ENCODE measurements at places on chromosomes 4 and X.

DNA sequence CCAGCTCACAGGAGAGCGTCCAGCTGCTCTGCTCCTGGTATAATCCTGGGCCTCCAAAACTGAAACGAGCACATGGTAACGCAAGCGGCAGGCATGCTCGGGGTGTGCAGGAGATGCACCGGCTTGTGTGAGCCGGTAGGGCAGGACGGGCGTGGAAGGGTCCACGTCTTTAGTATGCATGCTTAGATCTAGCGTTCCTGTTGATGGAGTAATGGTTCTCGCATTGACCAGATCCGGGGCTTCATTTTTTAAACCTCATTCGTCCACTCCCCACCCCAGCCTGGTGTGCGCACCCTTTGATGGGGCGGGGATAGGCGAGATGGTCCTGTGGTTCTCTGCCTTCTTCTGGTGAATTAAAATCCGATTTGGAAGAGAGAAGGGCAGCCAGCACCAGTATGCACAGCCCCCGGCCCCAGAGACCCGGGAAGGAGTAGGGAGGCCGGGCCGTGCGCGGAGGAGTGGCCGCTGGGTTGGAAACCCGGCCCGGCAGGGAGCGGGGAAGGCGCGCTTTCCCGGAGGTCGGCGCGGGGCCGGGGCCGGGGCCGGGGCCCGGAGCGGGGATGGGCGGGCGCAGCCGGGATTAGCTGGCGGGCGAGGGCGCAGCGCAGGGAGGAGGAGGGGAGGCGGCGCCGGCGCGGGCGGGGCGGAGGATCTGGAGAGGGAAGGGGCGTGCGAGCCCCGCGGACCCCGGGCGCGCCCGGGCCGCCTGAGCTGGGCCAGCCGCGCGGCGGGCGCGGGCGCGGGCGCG is 39.9 kb downstream of the FAM149A start:
- DNase-seq, result peak; percentile 44

DNA sequence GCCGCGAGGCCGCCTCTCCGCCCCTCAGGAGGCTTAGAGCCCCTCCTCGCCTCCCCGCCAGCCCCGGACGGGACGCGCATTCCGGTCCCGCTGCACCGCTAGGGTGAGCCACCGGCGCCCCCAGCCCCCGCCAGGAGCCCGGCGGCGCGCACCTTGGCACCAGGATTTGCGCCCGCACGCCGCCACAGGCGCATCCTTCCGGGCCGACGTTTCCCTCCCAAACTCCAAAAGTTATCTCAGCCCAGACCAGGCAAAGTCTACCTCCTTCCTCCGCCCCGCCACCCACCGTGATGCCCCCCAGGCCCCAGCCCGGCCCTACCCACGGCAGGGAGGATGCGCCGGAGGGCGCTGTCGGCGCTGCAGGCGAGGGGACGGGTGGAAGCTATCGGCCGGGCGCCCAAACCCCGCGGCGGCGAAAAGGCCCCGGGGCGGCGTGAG is 538 bp downstream of the SCML2 start:
- DNase-seq, result peak; percentile 13

DNA sequence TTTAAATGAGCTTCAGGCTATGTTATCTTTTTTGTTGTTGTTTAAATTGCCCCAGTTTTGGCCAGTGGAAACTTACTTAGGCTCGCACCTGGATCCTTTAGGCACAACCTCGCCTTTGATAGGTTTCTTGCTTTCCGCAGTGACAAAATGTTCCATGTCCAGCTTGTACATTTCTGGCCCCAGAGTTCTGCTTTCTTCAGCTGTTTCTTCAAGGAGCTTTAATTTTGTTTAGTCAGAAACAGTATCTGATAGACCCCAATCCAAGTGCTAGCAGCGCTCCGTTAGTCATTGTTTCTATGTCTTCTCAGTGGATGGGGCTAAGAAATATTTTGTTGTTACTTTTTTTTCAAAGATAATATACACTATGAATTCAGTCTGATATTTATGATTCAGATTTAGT is 82.8 kb downstream of the STIM2 start:
- no peak for DNase-seq

DNA sequence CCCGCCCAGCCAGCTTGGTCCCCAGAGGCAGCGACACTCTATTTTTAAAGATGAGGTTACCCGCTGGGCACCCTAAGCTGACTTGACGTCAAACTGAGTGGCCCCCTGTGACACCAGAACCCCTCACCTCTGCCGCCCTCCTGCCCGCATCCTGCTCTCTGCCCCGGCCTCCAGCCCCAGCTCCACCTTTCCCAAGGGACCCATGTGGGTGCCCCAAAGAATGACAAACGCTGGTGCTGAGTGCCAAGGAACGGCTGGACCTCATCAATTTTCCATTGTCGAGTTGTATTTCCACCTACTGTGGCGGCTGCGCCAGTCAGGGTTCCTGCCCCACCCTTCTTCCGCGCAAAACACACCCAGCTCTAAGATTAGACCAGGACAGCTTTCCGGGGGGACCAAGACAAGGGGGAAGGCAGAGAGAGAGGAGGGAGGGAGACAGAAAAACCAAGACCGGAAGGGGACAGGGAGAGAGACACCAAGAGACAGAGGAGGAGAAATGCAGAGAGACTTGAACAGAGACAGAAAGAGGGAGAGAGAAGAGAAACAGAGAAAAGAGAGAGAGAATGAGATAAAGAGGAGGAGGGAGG is 2.0 kb downstream of the PRKX start:
- no peak for DNase-seq

DNA sequence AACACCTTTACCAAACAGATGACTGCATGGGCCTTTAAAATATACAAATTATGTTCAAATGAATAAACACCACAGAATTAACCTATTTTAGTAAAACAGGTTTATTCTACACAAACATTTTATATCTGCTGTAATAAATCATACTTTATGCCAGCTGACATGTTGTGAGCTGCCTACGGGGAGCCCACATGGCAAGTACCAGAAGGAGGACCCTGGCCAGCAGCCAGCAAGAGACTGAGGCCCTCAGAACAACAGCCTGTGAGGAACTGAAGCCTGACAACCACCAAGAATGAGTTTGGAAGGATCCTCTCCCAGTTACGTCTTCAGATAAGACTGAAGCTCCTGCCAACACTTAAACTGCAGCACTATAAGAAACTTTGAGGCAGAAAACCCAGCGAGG is 377.0 kb downstream of the PDGFC start:
- no peak for DNase-seq

DNA sequence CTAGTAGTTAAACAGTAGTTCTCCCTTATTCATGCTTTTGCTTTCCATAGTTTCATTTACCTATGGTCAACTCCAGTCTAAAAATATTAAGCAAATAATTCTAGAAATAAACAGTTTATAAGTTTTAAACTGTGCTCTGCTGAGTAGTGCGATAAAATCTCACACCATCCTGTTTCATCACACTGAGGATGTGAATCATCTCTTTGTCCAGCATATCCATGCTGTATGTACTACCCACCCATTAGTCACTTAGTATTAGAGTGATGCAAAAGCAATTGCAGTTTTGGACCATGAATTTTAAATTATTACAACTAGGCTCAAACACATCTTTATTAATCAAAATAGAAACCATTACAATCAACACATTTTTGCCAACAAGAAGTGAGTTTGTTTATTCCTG is 187.4 kb downstream of the TEX13C start:
- DNase-seq, result no peak

DNA sequence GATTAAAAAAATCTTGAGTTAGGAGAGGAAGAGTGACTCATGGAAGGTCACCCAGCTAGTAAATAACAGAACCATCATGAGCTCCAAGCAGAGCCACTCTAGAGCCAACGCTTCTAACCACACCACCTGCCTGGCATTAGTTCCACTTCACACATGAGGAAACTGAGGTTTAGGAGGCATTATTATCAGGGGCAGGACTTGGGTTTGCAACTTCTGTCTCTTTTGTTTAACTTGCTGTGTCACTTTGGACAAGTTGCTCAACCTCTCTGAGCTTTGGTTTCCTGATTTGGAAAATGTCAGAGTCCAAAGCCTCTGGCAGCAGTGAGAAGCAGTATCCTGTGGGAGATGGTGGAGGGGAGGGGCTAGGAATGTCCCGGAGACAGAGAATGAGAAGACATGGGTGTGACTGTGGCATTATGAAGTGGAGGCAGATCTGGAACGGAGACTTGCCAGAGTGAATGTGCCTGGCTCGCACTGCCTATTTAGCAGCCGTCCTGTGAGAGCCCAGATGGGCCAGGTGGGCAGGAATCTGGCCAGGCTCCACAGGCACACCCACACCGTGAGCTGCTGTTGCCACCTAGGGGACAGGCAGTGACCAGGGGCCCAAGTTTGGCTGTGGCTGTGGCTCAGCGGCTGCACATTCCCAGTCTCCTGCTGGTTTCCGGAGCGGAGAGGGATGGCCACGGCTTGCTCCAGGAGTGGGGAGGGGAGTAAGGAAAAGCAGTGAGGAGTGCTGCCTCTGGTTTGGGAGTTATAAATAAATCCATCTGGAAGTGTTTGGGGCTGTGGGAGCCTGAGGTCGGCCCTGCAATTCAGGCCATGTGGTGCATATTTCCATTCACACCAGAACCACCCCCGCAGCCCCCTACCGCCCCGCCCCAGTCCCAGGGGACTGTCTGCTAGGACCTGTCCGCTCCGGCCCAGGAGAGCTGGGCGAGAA is 93.4 kb downstream of the NHSL2 start:
- no peak for DNase-seq

DNA sequence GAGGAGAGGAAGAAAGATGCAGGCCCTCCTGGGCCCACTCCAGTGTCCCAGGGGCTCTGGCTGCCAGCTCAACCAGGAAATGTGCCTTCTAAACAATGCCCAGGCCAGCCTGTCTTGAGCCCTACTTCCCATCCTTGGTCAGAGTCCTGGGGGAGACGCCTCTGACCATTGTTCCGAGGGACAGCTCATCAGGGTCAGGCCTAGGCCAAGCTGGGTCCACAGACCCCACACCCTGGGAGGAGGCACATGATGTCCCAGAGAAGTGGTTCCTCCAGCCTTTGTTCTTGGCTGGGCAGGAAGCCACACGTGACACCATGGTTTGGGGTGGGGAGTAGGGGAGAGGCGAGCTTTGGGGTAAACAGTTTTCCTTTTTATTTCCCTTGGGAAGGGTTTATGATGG is 102.5 kb downstream of the EFNB1 start:
- no peak for DNase-seq

DNA sequence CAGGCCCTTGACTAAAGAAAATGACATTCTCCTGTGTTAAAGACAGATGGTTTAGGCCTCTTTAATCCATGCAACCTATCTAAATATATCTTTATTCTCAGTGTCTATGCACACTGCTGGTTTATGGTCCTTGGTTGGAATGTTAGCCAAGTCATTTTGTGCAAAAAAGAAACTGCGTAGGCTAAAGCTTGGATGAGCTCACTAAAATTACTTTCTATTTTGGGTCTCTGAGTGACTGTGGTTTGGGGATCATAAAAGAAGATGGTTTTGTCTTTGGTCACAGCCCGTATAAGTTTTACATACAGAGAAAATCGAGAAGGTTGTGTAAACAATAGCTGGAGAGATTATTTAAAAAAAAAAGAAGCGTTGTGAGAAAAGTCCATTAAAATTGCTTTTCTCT is 443.6 kb downstream of the UBE2NL start:
- DNase-seq, result no peak

DNA sequence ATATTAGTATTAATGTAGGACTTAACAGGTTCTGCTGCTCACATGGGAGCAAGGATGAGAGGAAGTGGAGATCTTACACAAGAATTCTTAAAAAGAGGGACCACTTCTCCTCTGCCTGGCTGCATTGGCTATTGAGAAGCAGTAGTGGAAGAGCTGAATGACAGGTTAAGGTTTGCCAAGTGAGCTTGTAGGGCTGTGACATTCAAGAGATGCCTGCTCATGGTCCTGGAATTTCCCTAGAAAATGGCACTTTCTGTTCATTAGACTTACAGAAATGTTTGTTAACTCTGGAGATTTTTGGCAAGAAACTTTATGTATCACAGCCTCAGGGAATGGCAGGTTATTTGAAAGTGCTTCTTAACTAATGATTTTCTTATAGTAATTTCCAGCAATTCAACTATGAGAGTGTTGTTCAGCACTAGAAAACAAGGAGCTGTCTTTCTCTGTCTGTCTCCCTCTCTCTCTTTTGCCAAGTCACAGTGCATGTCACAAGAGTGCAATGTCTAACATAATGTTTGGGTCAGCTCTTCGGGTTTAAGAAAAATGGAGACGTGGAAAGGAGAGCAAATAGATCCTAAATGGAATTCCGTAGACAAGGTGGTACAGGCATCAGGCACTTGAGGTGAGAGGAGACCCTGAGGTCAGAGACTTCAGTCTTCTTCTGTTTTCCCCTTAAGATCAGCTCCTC is 8.3 kb upstream of the NAP1L5 start:
- DNase-seq, result no peak

- no peak for DNase-seq
Measured at GRCh38 chr4:112589206-112589605, 47.5 kb downstream of the ZGRF1 start.

DNA sequence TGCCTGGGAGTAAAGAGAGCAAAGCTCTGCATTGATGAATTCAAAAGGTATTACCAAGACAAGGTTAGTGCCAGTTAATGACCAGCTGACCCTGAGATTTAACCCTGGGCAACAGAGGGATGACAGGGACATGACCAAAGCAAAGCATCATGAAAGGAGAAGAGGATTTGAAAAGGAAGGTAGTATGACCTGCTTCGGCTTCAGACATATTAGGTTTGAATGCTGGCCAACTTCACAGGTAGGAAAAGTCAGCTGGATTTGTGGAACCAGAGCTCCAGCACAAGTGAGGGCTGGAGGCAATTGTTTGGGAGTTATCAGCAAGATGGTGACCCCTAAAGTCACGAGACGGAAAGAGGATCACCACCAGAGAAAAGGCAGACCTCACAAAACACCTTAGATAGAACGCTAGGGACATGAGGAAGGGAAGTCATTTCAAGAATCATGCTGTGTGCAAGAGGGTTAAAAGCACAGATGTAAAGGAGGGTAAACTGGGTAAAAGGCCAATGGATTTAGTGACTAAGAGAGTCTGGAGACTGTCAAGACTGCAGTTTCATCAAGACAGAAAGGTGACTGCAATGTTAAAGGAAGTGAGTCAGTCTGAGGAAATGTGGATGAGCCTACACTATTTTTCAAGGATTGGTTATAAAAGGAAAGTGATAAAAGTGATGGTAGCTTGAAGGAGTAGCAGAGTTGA is 45.6 kb downstream of the SH3RF1 start:
- DNase-seq, result no peak

DNA sequence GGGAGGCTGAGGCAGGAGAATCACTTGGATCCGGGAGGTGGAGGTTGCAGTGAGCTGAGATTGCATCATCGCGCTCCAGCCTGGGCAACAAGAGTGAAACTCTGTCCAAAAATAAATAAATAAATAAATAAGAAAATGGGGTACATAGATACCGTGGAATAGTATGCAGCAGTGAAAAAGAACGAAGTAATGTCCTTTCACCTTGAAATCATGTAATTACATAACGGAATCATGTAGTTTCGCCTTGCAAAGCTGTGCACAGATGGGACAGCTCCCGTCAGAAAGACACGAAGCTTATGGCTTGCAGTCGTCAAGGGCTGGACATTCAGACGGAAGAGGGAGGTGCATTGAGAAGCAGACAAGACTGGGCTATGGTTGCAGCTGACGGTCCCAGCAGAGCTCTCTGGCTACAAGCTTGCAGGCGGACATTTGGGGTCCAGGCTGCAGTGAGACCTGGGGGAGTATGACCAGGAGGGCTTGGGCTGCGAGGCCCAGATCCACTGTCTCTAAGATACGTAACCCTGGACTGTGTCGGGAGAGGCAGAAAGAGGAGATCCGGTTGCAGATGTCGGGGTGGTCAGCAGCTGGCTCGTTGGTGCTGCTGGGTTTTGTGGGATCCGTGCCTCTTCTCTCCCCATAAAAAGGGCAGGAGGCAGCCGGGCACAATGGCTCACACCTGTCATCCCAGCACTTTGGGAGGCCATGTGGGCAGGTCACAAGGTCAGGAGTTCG is 6.2 kb upstream of the P2RY8 start:
- DNase-seq, result no peak

GRCh38 chrX:23103546-23103945 is 103.8 kb downstream of the DDX53 start:
- DNase-seq, result no peak

- no peak for DNase-seq
Measured at GRCh38 chrX:10098270-10098713, 58.5 kb upstream of the CLCN4 start.
